T-helper 22 cell (primary cell): ENCODE measurements at places on chromosomes 7 and 10.

DNA sequence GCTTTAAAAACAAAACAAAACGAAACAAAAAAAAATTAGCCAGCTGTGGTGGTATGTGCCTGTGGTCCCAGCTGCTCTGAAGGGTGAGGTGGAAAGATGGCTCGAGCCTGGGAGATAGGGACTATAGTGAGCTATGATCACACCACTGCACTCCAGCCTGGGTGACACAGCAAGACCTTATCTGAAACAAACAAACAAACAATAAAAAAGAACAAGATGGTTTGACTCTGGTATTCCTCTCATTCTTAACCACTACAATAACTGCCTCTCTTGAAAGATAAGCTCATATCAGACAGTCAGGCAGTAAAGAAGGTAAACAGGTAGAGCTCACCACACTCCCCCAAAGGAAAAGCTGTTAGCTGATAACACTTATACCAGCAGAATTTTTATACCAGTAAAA lies 14.1 kb upstream of the DUSP5 start:
- no peak for DNase-seq

DNA sequence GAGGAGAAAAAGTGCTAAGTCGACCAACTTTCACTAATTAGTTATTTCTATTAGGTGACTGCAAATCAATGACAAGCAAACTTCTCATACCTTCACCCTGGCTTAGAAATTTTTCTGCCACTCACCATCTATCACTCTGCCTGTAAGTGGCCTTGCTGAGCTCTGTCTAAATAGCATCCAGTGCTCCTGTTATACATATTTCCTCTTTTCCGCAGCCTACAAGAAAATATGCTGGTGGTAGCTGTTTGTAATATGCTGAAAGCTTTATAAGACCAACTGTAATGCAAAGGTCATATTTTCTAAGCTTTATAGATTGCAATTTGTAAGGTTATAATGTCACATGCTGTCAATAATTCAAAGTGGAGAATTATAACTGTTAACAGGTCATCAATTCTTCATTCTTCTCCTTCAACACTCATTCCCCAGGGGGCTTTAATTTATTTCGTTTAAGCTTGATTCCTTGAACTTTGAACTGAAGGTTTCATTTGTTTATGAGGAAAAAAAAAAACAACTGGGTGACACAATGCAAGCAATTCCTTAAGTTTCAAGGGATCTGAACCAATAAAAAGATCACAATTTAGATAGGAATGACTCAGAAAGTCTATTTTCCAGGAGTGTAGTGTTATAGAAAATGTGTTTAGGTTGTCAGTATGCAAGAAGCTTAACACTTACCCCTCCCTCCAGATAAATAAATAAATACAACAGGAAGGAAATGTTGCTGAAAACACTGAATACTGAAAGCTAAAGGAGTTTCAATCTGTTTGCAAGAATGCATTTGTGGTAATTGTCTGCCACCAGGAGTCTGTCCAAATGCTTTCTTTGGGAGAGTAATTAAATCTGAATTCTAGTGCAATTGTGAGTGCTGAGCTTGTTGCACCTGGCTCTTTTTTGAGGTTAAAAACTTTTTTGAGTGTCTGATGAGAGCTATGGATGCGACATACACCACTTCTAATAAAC lies 183.7 kb downstream of the SORCS1 start:
- no peak for DNase-seq

GRCh38 chr7:140060243-140060630 lies 2.5 kb downstream of the PARP12 start:
- DNase-seq, result no peak

GRCh38 chr7:30884881-30885280 lies 26.8 kb upstream of the AQP1 start:
- DNase-seq, result no peak

DNA sequence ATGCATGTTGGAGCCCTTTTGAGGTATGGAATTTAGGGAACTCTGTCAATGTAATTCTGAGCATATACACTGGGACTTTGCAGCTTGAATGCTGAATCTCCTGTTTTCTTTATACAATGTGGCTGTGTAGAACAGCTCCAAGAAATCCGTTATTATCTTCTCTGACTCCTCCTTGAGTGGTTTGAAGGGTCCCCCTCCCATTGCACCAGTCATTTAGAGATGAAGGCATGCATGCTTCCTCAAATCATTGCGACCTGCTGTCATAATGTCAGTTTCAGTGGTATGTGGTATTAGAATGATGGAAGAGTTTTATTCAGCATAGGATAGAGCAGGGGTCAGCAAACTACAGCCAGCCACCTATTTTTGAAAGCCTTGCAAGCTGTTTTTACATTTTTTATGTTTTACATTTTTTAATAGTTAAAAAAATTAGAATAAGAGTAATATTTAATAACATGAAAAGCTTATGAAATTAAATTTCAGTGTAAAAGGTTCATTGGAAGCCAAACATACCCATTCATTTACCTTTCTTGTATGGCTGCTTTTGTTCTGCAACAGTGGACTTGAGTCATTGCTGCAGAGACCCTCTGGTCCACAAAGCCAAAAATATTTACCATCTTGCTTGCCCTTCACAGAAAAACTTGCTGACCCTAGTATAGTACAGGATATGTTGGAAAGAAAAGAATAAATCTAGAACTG lies 8.1 kb downstream of the STK17A start:
- no peak for DNase-seq

DNA sequence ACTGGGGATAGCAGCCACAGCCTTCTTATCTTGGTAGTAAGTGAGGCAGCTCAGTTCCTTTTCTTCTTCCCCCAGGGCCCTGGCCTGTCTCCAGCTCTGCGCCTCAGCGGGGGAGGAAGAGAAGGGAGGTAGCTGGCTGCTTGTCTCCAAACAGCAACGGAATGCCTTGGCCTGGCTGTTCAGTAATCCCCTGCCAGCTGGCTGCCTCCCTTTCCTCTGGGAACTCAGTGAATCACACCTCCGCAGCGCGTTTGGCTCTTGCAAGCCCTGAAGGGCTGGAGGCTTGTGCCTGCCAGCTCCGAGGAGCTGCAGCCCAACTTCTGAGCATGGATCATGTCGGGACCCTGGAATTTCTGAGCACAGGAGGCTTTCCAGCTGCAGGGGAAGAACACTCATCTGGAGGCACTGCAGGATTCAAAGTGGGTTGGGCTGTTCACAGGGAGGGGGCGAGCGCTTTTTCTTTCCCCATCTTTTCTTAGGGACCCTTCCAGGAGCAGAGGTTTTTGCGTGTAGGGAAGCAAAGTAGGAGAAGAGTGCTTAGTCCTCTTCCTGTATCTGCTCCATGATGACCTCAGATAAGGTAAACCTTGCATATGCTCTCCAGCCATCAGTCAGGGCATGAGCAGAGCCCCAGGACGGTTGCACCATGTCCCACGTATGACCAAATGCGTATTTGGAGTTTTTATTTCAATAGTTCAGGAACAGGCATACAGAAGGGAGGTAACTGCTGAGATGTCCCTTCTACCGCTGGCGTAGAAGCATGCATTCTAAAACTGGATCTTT lies 253.2 kb upstream of the INHBA start:
- DNase-seq, result no peak

DNA sequence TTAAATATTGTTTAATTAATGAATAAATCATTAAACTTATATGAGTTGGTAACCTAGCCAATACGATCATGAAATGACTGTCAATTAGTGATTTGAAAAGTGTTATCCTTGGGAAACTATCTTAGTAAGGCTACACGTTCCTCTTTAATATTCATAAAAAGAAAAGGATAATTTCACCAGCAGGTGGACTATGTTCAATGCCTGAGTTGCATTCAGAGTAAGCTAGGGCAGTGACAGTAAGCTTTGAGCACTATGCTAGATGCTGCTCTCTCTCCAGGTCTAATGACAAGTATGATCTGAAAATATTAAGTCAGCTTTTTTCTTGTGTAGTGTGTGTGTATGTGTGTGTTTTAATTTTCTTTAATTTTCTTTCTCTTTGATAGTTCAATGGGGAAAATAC lies 486.3 kb upstream of the PCDH15 start:
- DNase-seq, result no peak

GRCh38 chr7:101743241-101743994 lies 74.0 kb upstream of the CUX1 start:
- DNase-seq, result peak; percentile 45

GRCh38 chr10:131270461-131271190 lies 40.9 kb downstream of the TCERG1L start:
- no peak for DNase-seq

DNA sequence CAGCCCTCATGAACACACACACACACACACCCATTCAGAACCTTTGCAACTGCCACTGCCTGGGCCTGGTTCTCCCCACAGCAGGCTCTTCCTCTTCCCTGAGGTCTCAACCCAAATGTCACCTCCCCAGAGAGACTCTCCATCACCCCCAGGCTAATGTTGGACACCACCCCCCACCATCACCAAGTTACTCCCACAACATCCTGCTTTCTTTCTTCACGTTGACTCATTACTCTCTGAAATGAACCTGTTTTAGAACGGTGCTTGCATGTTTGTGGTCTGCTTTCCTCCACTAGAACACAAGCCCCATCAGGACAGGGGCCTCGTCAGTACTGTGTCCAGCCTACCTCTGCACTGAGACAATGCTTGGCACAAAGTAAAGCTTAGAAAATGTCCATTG lies 16.0 kb downstream of the AFAP1L2 start:
- no peak for DNase-seq

- DNase-seq, result no peak
Measured at GRCh38 chr10:90917968-90918318, 2.9 kb downstream of the ANKRD1 start.

- no peak for DNase-seq
Measured at GRCh38 chr7:93910076-93910994, 4.0 kb downstream of the GNGT1 start.

DNA sequence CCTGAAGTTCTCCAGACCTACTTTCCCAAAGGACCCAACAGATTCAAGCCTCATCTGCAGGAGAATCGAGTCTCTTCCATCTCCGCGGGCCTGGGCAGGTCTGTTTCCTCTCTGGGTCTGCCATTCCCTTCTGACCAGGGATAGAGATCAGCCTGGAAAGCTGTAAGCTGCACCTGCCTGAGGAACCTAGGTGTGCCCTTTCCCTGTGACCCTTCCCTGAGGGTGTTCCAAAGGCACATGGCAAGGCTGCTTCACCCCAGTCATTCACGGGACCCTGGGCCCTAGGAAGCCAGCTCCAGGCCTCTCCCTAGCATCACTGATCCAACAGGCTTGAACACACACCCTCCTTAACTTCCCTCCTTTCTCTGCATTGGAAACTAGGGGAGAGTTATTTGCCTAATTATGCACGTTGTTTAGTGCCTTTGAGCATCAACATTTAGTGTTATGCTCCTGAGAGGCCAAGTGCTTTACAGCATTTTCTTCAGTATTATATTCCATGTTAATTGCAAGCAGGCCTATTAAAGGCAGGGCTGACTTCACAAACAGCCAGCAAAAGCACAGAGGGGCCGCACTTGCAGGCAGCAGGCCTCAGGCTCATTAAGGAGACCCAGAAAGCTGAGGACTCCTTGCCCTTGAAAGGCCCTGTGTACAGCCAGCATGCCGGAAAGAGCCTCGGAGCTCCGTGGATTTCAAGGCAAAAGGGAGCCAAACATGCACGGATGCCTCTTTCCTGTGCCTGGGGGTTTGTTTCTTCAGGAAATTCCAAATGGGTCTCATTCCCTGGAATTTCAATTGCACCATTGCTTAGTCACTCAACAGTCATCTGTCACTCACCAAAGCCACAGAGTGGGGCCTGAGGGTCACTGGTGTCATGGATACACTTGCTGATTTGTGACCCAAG lies 91.0 kb upstream of the FAM20C start:
- no peak for DNase-seq

GRCh38 chr7:6232534-6232933 lies 39.9 kb downstream of the CYTH3 start:
- no peak for DNase-seq
